CD4-positive, alpha-beta T cell (primary cell): ENCODE measurements at places on chromosomes 4 and X.

GRCh38 chrX:41670112-41670511 is 18.7 kb upstream of the GPR34 start:
- DNase-seq = no peak

- DNase-seq = no peak
These were observed 842.1 kb upstream of the INTU start for GRCh38 chr4:126790633-126791032.

DNA sequence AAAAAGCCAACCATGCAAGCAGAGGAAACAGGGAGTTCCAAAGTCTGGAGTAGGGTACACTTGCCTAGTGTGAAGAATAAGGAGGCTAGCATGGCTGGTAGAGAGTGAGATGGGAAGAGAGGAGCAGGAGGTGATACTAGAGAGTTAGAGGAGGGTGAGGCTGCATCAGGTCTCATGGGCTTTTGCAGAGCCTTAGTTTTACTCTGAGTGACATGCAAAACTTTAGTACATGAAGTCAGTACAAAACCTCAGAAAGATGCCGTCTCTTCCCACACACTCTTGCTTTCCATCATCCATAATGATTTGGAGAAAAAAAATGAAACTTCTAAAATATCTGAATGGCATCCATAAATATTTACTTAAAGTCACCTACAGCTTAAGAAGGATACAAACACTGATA is 5.0 kb downstream of the OPRPN start:
- DNase-seq = no peak

DNA sequence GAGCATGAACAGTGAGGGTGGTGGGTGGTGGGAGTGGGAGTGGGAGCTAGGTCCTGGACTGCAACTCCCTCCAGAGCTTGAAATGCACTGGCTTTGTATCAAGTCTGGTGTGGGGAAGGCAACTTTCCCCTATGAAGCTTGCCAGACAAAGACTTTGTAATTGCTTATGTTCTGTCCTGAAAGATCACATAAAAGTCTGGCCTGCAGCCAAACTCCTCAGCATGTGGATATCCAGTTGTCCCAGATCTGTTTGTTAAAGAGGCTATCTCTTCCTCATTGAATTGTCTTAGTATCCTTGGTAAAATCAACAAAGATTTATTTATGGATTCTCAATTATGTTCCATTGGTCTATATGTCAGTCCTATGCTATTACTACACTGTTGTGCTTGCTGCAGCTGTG is 607.9 kb downstream of the GLUD2 start:
- DNase-seq = no peak

GRCh38 chrX:110216027-110216426 is 101.9 kb downstream of the AMMECR1 start:
- DNase-seq = no peak

DNA sequence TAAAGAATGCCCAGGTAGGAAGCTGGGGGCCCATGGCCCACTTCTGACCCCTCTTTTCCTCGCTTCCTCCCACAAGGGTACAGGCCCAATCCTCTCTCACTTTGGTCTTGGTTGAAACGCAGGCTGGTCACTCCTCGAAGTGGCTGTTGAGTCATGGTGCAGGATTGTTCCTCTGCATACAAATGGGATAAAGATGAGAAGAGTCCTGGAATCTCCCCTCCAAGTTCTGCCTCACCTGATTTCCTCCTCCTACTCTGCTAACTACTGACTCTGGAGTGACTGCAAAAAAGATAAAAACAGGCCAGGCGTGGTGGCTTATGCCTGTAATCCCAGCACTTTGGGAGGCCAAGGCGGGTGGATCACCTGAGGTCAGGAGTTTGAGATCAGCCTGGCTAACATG is 1.7 kb downstream of the WDR45 start:
- DNase-seq = no peak

- no peak for DNase-seq
These were observed 74.3 kb downstream of the CAMK2D start for GRCh38 chr4:113687067-113687718.

- DNase-seq = no peak
These were observed 312.6 kb upstream of the FTHL17 start for GRCh38 chrX:31384471-31384870.

DNA sequence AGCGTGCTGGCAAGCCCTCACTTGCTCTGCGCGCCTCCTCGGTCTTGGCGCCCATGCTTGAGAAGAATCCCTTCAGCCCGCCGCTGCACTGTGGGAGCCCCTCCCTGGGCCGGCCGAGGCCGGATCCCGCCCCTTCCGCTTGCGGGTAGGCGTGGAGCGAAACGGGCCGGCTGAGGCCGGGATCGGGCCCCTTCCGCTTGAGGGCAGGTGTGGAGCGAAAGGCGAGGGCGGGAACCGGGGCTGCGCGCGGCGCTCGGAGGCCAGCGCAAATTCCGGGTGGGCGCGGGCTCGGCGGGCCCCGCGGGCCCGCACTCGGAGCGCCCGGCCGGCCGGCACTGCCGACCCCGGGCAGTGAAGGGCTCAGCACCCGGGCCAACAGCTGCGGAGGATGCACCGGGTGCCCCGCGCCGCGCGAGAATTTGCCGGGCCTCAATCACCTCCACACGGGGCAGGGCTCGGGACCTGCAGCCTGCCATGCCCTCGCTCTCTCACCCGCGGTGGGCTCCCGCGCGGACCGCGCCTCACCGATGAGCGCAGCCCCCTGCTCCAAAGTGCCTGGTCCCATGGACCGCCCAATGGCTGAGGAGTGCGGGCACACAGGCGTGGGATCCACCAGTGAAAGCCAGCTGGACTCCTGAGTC is 58.1 kb upstream of the GBA3 start:
- no peak for DNase-seq

DNA sequence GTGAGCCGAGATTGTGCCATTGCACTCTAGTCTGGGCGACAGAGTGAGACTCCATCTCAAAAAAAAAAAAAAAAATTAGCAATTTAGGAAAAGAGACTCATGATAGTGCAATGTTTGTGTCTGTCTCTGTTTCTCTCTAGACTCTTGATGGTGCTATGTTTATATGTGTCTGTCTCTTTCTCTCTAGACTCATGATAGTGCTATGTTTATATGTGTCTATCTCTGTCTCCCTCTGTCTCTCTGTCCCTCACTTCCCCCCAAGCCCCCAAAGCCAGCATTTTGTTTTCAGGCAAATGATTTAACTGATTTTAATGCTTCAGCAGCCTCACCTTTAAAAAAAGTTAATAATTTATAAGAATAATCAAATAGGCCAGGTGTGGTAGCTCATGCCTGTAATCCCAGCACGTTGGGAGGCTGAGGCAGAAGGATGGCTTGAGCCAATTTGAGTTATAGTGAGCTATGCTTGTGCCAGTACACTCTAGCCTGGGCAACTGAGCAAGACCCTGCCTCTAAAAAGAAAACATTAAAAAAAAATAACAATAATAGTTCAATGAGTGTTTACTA is 6.9 kb downstream of the MOB1B start:
- no peak for DNase-seq

DNA sequence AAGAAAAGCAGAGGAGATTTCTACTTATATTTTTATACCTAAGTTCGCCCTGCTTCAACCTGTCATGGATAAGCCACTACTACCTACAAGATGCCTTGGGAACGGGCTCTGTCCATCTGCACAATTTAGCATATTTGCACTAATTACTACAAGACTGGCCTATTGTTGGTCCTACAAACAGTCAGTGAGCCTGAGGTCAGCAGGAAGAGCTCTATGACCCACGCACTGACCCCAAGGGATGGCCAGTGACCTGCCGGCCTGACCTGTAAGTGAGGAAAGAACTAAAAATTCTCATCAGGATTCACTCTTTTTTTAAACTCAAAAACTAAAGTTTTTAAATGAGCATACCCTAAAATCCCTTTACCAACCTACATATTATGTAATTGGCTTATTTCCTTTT is 142.0 kb downstream of the COL25A1 start:
- DNase-seq = no peak

DNA sequence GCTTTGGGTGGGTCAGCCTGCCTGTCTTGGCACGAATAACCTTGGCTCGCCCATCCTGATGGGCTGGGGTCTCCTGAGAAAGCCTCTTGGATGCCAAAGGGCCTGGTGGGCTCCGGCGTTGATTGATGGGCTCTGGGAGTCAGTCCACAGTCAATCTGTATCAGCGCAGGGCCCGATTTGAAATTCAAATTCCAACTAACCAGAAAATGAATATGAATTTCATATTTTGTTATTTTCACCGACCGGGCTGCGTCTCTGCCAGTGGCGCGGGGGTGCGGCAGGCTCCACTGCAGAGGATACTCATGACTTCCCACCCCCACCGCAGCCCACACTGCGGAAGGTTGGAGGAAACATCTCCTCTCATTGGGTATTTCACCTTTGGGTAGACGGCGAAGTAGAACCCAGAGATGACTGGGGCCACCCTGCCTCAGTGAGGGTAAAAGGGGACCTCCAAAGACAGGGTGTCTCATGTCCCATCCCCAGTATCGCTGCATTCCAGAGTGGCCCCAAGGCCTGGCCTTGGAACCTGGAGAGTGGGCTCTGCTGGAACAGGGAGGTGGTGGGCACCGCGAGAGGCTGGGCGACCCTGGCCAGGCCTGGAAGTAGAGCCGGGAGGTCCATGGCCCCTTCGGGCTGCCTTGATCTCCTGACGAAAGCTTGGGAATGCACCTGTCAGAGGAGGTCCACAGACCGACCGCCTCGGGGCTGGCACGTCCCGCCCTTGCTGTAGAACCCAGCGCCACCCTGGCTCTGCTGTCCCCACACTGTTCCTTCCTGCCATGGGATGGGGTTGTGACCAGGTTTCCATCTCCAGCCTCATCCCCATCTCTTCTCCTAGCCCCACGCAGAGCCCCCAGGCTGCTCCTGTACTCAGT is 54.8 kb upstream of the SORCS2 start:
- no peak for DNase-seq

- DNase-seq = no peak
These were observed 448 bp upstream of the SCFD2 start for GRCh38 chr4:53366301-53366716.

GRCh38 chrX:71241301-71241700 is 12.6 kb downstream of the ZMYM3 start:
- DNase-seq = no peak

- DNase-seq = no peak
These were observed 490.3 kb downstream of the ARAP2 start for GRCh38 chr4:35754047-35754446.

GRCh38 chr4:105061136-105061696 is 85.5 kb upstream of the TET2 start:
- peak; percentile 19 for DNase-seq

GRCh38 chrX:150536455-150537116 is 31.8 kb upstream of the MTM1 start:
- no peak for DNase-seq

DNA sequence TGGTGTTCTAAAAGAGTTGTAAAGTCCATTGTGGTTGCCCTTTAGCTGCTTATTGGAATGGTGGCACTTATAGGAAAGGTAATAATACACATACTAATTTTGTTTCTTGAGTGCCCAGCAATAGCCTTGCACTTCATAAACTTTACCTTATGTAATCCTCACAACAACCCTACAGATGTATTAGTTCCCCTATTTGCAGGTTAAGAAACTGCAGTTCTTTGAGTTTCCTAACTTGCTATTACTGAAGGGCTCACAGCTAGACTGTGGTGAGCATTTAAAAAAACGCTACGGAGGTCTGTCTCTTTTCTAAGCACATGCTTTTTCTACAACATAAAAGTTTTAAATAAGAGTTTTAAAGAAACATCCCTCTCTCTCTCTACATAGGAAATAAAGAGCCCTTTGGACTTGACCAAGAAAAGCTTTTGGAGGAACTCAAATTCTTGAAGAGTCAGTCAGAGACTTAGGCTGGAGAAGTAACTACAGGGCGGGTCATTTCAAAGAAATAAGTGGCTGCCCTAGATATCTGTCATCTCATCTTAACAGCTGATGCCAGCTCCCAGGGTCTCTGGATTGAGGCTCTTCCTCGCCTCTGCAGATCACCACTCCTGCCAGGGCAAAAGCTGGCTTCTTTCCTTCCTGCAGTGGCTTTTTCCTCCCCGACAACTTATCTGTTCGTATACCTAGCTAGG is 42.0 kb upstream of the FBXW7 start:
- no peak for DNase-seq

GRCh38 chr4:87913896-87914295 is 61.6 kb upstream of the SPP1 start:
- no peak for DNase-seq

GRCh38 chrX:142096253-142096652 is 108.8 kb downstream of the MAGEC2 start:
- DNase-seq = no peak

- DNase-seq = no peak
These were observed 193.9 kb downstream of the ANAPC10 start for GRCh38 chr4:144903953-144904711.

DNA sequence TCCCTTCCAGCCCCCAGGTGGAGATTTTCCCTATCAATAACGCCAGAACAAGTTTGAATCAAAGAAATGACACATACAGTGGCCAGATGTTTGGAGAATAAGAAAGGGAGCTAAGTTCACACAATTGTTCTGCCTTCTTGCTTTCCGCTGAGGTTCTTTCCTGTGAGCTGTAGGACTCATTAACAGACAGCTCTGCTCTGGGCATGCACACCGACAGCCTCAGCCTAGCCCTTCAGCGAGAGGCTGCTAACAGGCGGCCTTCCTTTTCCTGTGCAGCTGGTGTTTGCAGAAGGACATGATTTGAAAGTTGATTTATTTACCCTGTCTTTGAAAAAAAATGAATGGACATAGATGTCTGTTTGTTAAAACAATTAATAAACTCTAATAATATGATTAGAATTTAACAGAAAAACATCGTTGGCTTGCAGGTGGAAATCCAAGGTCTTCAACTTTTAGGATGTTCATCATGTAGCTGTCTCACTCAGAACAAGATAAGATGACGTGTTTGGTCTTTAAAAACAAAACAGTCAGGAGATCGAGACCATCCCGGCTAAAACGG is 183.3 kb downstream of the KDR start:
- DNase-seq = peak; percentile 64

- no peak for DNase-seq
These were observed 18.6 kb upstream of the FRMD7 start for GRCh38 chrX:132146456-132146855.

DNA sequence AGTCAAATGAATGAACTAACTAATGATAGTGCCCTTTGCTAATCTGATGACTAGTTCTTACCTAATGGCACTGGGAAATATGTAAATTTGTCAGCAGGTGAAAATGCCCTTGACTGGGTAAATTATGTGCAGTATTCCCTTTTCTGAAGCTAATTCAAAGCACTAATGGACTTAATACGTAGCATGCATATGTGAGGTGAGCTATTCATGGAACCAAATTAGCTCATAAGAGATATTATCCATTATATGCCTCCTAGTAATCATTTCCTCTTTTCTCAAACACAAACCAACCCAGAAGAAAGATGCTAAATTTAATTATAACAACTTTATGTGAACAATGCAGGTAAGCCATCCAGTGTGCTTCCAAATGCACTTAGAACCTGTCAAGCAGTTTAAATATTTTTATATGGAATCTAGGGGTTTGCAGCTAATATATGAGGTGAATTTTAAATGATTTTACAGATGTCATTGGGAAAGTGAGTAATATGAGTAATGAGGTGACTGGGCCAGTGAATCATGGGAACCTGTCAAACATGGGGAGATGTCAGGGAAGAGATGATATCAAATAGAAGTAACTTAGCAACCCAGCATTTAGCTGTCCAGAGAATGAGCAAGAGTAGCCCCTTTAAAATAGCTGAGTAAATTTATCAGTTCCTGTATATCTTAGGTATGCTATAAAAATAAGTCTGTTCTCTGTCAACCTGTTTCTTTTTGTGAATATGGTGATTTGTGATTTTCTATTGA is 315.0 kb downstream of the AFF2 start:
- DNase-seq = no peak
